ENCODE measurements at places on chromosomes 6 and 20.
A peak's percentile ranks its signal among the peaks of the same experiment; 100 is the strongest.

GRCh38 chr6:11160199-11160598 is 48.7 kb upstream of the ERVFRD-1 start:
- no peak for DNase-seq

- no peak for DNase-seq
Measured at GRCh38 chr6:110882274-110882619, 7.7 kb downstream of the AMD1 start.

GRCh38 chr6:111845441-111845871 is 27.8 kb downstream of the FYN start:
- DNase-seq: no peak

DNA sequence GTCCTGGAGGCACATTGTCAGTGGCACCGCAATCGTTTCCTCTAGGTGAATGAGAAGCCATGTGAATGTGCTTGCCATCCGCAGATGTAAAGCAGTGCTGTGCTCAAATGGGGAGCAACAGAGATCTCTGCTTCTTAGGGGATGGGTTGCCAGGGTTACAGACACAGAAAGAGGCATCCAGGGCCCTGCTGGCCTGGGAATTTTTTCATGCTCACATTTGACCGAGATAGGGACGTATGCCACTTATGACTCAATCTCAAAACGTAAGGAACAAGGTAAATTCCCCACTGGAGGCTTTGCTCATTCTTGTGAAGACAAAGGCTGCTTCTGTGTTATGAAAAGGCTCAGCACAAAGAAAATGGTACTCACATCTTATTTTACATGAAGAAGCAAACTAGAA is 11.0 kb downstream of the C6orf118 start:
- DNase-seq: no peak

- peak; percentile 18 for DNase-seq
Measured at GRCh38 chr6:99241905-99242534, 107.5 kb downstream of the FAXC start.

DNA sequence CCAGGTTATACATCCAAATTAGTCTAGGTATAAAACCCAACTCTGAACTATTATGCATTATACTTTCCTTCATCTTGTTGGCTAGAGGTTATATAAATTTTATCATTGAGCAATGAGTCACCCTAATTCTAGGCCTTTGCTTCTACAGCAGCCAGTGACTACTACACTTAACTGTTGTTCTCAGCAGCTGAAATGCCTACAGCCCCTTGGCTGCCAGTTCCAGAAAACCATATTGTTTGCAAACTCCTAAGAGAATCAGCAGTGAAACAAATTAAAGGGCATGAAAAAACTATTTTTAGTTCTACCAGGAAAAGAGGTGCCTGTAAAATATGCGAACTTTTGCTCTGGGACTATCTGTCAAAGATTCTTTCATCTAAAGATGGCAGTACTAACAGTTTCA is 292.8 kb downstream of the FRK start:
- no peak for DNase-seq

GRCh38 chr6:14180609-14181008 is 63.0 kb downstream of the CD83 start:
- no peak for DNase-seq

DNA sequence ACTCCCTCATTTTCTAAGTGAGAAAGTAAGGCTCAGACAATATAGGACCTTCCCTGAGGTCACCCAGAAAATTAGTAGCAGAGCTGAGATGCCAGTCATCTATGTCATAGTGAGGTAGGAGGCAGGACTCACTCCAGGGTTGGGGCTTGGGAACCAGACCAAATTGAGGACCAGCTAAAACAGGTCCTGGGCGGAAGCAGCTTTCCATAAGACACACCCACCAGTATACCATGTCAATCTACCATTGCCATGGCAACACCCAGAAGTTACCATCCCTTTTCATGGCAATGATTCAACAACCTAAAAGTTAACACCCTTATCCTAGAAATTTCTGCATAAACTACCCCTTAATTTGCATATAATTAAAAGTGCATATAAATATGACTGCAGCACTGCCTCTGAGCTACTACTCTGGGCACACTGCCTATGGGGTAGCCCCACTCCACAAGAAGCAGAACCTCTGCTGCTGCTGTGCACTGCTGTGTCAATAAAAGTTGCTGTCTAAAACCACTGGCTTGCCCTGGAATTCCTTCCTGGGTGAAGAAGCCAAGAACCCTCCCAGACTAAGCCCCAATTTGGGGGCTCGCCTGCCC is 30.3 kb upstream of the OCSTAMP start:
- no peak for DNase-seq

DNA sequence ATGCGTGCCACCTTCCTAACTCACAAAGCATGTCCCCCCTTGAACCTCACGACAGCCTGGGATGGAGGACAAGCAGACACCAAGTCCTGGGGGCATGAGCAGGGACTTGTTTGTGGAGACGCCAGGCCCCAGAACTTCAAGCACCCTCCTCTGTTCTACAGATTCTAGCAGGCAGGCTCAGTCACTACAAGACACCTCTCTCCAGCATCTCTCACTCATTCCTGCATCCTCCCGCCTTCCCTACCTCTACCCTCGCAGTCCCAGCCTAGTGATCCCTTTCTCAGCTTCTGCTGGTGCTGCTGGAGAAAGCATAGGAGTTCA is 3.7 kb downstream of the LRP11 start:
- DNase-seq: no peak

DNA sequence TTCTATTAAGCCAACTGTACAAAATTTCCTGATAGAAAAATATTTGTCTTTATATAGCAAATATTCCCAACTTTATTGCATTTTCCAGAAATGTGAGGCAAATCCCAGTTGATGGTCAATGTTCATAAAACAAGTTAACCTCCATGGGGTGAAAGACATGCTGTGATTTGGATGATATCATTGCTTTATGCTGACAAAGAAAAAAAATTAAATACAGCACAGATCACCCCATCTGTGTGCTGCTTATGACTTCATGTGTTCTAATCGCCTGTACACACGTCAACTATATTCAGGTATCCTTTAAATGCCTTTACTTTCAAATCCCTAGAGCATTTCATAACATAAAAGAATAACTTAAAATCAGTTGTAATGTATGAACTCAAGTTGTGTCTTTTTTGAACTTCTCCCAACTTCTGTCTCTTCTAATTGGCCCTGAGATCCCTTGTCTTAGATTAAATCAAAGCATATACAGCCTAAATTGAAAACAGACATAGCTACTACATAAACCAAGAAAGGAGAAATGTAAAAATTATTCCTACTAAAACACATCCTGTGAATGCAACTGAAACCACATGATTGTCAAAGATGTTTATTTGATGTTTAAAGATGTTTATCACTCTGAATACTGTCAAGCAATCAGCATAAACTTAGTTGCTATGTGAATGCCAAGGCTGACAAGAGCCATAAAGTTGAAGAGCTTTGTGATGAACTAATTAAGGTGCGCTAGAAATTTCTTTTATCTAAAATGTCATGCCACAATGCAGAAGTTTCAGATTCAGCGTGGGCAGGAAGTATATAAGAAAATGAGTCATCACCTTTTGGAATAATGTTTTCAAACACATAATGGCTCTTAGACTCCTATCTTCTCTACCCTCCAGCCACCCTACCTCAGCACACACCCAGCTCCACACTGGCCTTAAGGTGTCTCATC is 68.7 kb downstream of the FILIP1 start:
- no peak for DNase-seq

DNA sequence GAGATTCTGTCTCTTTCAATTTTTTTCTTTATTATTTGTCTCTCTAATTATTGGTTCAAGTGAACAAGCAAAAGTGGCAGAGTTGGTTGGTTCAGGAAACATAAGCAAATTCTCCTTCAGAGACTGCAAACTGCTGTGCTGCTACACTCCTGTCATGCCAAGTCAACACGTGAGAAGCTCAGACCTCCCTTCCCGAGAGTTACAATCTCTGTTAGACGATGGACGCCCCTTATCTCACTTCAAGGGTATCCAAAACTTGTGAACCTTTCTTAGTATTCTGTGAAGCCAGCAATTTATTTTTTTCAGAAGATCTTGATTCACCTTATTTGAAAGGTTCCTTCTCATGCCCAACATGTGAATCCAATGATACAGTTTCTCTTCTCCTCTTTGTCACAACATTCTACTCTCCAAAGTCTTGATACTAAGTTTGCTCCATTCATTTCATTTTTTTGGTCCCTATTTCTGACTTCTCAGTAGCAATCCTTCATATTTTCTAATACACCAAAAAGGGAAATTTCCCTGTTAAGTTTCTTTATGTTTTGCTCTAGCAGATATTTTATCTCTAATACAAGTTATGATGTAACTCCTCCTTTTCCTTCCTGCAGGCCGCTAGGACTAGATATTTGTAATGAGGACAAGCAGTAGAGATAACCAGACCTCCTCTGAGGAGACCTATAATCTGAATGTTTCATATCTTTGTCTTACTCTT is 448.8 kb upstream of the CITED2 start:
- no peak for DNase-seq

DNA sequence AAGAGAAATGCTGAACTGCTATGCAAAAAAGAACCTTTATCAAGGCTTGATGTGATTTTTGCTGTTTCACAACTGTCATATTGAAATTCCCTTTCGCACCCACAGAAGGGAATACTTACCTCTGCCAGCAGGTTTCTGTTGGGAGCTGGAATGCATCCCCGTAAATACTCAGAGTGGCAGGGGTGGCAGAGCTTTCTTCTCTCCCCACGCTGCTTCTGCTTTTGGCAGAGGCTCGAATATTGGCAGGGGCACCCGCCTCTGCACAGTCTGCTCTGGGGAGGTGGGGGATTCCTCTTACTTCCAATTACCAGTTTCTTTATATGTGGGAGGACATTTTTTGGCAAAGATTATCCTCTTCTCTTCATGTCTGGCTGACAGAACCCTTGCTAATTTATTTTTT is 28.4 kb downstream of the TMEM200A start:
- no peak for DNase-seq

- no peak for DNase-seq
Measured at GRCh38 chr6:2157441-2158127, 87.8 kb downstream of the GMDS start.

GRCh38 chr6:154622618-154623336 is 110.4 kb upstream of the SCAF8 start:
- no peak for DNase-seq

GRCh38 chr6:34152042-34152524 is 6.2 kb upstream of the GRM4 start:
- no peak for DNase-seq

DNA sequence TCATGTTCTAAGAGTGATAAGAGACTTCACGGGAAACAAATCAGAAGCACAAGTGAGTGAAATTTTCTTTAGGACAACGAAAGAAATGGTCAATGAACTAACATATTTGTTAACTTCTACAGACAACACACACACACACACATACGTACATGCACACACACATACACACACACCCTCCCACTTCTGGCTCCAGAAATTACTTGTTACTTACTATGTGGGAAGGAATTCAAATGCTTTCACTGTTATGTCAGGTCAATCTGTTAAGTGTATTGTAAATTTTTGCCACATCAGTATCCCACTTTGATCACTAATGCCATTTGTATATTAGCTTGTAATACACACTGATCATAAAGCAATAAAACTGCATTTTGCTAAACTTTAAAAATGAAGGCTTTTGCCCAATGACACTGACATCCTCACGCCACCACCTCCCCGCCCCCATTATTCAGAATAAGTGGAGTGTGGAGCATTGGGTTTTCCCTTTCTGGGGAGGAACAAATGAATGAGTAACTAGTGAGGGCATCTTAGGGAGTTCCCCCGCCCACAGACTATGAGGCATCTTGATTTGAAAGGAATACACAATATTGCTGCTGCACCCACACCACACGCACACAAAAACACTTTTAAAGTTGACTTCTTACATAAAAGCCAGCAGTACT is 76.2 kb downstream of the ATXN1 start:
- no peak for DNase-seq

DNA sequence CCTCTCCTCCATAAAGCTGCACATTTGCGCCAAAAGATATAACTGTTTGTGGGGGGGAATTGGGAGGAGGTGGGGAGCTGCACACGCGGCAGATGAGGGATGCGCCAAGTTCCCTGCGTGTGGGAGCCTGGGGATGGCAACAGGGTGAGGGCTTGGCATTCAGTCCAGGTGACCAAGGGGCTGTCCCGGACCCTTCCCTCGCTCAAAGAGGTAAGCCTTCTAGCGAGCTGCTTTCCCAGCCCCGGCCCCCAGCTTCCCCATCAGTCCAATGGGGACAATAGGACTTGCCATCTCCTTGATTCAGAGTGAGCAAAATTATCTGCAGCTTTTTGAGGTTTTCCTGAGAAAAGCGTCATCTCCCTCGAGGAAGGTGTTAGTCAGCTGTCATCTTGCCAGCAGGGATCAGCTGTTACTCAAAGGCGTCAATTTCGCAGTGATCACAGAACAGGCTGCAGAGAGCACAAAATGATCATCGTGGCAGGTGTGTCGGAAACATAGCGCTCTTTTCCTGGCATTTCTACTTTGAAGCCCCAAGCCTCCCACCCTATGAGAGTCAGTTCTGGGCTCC is 21.3 kb downstream of the ZNF831 start:
- no peak for DNase-seq

DNA sequence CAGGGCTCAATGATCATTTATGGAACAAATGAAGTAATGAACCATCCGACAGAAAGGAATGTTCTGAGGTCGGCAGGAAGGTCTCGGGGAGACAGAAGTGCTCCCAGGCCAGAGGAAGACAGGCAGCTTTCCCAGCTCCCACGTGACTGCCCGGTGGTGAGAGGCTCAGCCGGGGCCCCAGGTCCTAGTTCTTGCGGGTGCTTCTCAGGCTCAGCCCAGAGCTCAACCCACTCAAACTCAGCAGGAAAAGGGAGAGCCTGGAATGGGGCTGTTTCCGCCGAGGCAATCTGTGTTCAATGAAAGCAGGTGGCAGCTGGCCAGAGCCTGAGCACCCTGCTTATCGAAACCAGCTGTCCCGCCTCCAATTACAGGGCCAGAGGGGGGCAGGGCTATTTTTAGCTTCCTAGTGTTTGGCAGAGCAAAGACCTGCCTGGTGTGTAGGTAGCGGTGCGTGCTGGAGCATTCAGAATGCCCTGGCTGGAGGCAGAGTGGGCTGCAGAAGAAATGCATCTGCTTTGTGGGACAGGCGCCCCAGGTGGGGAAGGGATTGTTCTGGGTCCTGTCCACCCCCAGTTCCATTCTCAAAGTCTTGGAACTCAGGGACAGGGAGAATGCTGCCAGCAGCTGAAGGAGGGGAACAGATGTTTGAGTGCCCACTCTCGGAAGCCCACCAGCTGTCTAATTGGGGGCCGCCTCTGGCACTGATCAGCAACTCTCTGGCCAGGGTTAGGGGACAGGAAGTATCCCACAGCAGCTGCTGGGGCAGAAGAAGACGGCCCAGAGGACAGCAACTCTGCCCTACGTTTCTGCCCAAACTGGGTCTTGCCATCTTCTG is 145.1 kb downstream of the PREX1 start:
- DNase-seq: peak; percentile 99

DNA sequence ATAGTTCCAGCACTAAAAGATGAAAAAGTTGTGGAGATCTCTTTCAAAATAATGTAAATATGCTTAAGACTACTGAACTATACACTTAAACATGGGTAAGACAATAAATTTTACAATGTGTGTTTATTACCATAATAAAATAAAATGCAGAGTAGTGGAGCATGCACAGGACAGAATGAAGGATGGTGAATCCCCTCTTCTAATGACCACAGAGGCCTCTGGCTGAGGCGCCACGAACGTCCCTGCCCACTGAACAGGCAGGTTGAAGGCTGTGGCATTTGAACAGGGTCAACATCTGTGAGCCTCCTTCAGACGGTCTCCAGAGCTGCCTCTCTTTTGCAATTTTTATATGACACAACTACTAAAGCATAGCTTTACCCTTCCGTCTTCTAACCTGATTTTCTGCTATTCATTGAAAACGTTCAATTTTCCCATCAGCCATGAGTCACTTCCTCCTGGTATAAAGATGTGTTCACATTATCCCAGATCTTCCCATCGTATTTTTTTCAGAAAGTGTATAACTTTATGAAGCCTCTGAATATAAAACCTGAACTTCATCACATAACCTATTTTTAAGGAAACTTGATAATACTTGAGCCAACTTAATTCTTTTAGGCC is 37.8 kb downstream of the ADGRF4 start:
- no peak for DNase-seq

Data from NCI-H345 (cell line).